Left hindlimb (tissue), 1 donor: ENCODE measurements at places on chromosomes 4 and X.

DNA sequence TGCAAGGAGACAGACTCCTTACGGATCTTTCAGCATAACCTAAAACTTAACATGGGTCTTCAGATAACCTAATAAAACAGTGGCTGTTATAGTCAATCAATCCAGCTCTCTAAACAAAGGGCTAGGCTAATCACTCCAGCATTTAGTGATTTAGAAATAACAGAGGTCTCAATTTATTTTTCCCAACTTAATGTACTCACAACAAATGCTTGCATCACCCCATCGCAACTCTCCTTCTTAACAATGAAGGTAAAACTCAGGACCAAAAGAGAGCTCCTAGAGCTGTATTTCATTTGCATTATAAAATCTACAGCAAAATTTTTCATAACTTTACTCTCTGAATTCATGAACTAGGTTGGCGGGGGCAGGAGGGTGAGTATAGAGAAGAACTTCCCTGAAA, 1.1 kb downstream of the LIN54 start:
- no peak for DNase-seq

GRCh38 chr4:185411849-185412248, 13.9 kb downstream of the UFSP2 start:
- DNase-seq, result no peak

DNA sequence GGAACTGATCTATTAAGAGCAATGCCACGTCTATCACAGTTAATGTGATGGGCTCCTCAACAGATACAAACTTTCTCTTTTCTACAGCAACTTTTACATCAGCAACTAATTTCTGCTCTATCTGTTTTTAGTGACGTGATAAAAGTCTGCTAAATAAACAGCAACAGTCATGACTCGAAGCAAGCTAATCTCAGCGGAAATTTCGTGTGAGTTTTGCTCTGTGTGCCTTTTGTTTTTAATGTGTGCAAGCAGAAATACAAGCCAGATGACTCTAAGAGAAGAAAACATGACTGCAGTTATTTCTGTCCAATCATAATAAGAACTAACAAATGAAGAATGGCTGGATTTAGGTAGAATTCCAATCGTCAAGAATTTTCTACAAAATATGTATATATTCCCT, 214.3 kb downstream of the LDB2 start:
- DNase-seq, result no peak

GRCh38 chr4:40401631-40402030, 66.5 kb downstream of the CHRNA9 start:
- DNase-seq, result no peak

DNA sequence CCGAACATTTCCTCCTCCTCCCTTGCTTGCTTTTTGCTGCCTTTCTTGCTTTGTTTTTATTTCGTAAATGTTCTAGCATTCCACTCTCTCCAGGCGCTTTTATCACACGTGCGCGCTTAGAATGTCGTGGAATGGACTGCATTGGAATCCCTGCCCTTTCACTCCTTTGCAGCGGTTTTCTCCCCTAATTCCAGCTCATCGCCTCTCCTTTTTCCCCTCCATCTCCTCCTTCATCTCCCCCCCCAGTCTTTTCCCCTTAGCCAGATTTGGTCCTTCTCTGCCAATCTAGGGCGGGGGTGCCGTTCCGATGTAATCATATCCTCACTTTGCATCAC, 579 bp downstream of the OGT start:
- DNase-seq, result no peak

- DNase-seq, result no peak
These were observed 736.1 kb upstream of the FRG1 start for GRCh38 chr4:189204616-189205015.

GRCh38 chr4:56654238-56654632, 26.9 kb downstream of the HOPX start:
- DNase-seq, result no peak

DNA sequence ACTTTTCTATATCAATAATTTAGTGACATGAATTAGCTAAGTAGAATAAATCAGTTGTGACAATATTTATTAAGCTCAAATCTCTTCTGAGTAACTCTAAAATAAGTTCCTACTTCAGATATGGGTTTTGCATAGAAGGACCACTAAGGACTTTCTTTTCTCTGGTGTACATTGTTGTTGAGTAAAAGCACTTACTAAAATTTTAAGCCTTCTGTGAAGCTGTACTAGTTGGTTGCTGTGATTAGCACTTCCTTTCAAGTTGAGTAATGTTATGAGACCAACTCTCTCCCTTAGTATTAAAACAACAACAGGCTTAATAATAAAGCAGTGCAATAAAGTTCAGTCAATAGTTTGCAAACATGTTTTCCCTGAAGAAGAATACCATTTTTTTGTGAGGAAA, 667.4 kb upstream of the NDST4 start:
- no peak for DNase-seq

GRCh38 chr4:64784125-64784524, 374.9 kb upstream of the TECRL start:
- DNase-seq, result no peak

GRCh38 chrX:47802589-47802988, 34.1 kb upstream of the ZNF81 start:
- DNase-seq, result no peak

- no peak for DNase-seq
These were observed 174.4 kb upstream of the NUDT10 start for GRCh38 chrX:51158231-51158630.

DNA sequence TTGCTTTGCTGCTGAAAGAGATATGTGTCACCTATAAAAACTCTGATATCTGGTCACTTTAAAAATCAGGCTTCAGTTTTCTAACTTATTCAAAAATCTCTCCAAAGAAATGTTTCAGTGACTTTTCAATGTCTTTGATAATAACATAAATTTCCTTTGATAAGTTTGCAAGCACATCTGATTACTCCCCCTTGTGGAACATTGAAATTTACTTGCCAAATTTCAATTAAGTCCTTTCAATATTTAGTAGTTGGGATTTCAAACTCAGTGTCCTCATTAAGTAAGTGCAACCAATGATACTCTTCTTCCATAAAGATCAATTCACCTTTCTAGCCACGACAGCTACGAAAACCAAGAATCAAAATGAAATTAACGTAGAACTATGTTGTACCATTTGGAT, 151.3 kb upstream of the FAM47C start:
- DNase-seq, result no peak

DNA sequence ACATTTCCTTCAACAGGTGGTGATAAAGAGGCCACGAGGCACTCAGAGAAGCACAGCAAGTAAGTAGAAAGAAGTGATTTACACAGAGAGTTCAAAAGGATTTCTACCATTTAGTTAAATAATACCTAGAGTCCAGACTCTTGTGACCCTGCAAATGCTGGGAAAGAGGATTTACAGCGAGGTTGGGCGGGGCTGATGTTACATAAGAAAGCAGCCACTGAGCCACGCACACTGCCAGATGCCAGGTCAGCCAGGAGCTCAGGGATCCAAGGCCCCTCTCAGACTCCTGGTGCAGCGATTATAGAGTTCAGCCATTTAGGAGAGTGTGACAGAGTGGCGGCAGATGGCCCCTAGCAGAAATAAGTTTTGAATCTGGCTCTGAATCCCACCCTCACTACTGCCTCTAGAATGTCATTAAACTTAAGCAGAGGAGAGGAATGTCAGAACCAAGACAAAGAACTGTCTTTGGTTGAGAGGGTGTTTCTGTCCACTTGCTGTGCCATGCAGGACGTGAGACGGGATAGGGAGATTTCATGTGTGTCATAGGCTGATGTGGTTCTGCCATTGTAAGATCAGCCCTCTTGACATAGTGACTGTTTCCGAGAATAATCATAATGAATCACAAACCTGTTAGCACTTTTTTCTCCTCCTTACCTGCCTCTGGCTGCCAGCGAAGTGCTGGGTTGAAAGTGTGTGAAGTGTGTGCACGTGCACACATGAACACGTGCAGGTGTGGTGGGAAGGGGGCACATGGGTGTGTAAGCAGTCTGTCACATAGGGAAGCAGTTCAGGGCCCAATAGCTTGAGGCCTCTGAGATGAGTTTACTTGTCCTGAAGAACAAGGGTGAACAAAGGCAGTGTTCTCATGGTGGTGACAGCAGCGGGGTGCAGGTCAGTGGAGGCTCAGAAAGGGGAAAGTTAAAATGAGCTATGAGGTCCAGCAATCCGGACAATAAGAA, 50.1 kb downstream of the MFAP3L start:
- no peak for DNase-seq

GRCh38 chr4:26372525-26373172, 51.8 kb downstream of the RBPJ start:
- no peak for DNase-seq

DNA sequence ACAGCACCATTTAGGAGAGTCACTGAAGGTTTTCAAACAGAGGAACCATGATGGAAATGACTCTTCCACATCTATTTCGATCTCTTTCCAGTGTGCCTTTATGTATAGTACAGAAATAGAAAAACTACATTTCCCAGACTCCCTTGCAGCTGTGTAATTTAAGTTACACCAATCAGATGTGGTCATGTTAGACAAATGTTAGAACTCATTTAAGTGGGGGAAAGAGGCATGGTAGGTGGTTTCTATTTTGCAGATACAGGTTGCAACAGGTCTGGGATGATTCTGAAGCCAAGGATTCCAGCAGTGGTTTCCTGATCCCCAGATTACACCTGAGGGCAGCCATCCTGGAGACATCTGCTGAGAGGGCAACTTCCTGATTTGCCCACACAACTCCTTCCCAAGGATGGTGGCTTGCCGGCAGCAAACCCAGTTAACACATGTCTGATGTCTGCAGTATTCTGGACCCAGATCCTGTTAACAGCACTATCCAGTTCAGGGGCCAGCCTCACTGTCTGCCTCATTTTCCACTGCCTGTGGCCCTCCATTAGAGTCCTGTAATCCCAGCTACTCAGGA, 38.7 kb upstream of the PDK3 start:
- no peak for DNase-seq

- DNase-seq, result no peak
These were observed 55.0 kb downstream of the TXK start for GRCh38 chr4:48078862-48079655.

DNA sequence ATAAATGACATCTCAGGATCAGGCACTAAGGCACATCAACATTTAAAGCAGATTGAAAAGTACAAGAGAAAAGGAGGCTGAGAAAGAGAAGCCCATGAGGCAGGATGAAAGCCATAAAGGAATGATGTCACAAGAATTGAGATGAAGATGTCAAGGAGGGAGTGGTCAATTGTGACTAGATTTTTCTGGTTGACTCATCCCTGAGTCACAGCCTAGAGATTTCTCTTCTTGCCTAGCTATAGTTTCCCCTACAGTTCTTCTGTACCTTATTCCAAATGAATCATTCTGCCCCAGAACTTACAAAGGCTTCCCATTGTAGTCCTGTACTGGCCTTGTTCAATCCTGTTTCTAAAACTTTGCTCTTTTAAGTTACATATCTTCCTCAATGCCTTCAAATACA, 3.4 kb upstream of the USP53 start:
- DNase-seq, result no peak

GRCh38 chr4:95415346-95415771, 133.4 kb downstream of the UNC5C start:
- DNase-seq, result no peak

DNA sequence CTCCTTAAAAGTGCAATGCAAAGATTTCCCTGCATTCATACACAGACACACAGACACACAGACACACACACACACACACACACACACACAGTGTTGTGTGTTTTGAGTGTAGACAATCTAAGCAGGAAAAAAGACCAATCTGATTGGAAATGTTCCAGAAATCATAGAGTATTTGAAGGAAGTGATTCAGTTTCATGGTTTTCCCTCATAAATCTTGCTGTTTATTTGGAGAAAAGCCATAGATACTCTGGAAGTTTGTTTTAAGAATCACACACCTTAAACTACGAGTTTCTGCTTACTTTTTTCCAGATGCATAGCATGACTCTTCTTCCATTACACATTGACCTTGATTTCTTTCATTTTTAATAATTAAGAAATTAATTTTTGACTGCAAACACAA, 298.5 kb upstream of the BMP3 start:
- DNase-seq, result no peak

GRCh38 chr4:98786866-98787265, 128.5 kb upstream of the TSPAN5 start:
- DNase-seq, result no peak

DNA sequence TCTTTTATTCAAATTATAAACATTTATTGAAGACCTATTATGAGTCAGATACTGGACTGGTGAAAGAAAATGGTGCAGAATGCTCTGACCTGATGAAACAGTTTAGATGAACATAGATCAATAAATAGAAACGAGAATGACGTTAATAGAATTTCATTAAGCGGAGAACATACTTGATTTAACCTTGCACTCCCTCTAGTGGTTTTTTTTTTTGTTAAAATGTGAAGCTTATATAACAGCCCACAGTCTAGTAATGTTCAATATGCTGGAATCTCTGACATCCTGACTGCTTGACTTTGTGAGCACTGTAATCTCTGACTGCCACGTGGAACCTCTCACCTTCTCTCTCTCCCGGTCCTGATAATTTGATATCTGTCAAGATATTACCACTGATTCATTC, 32.3 kb downstream of the HDAC8 start:
- no peak for DNase-seq

GRCh38 chr4:148044089-148044911, 312.4 kb downstream of the ARHGAP10 start:
- DNase-seq, result peak; percentile 56

DNA sequence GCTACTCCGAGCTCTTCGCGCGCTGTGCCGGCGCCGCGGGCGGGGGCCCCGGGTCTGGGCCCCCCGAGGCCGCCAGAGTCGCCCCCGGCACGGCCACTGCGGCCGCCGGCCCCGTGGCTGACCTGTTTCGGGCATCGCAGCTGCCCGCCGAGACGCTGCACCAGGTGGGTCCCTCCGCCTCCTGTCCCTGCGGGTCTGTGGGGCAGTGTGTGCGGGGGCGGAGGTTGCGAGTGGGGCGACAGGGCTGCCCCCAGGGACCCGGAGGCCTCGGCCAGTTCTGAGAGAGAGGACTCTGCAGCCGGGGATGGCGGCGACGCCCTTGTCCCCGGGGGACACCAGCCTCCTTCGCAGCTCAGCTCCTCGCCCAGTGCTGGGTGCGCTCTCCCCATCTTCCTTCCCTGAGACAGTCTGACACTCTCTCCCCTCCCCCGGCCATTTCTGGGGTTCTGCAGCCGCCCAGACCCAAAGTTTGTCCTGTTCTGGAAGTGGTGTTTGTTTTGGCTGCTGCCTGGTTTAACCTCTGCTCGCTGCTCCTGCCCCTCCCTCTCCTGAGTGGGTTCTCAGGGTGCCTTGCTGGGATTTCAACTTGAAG, 609 bp downstream of the REPS2 start:
- peak; percentile 38 for DNase-seq

DNA sequence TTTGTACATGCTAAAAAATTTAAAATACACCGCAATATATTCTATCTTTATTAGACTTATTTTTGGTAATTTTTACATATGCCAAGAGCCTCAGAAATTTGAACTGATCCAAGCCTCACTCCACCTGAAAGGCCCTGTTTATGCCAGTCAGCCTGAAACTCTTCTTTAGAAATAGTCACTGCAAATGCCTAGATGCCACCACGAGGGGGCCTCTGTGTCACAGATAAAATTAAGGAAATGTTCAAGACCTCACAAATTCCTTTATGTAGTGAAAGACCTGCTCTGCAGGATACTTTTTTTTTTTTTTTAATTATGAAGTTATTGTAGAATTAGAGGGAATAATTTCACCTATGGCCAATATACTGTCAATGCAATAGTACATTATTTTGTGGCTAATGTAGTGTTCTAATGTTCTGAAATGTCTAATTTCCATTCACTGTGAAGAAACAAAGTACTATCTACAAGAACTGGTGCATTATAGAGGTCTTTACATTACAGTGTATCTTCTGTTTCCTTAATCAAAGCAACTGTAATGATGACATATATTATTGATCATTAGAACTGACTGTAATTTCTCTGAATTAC, 69.8 kb downstream of the DTHD1 start:
- DNase-seq, result peak; percentile 29
